ENCODE measurements at places on chromosomes 16 and 17. TPM values are rescaled to one million over a fixed set of nuclear protein-coding genes. Genes with fewer than 3 reads are reported as not detected.

The UBB gene
- total RNA-seq = 2,073 TPM

The CRYM gene
- total RNA-seq = 0.10 TPM

The TEKT5 gene
- not detected for total RNA-seq

GRCh38 chr17:20256144-20256543 is 211.2 kb downstream of the LGALS9B start:
- no peak for DNase-seq

GRCh38 chr16:12628536-12628935 is 175.2 kb downstream of the CPPED1 start:
- no peak for DNase-seq

- no peak for DNase-seq
These were observed 61.7 kb downstream of the WWOX start for GRCh38 chr16:78161023-78161729.

GRCh38 chr16:26231647-26232046 is 539.9 kb downstream of the HS3ST4 start:
- DNase-seq = no peak

- no peak for DNase-seq
These were observed 52.0 kb downstream of the COTL1 start for GRCh38 chr16:84565669-84566495.

DNA sequence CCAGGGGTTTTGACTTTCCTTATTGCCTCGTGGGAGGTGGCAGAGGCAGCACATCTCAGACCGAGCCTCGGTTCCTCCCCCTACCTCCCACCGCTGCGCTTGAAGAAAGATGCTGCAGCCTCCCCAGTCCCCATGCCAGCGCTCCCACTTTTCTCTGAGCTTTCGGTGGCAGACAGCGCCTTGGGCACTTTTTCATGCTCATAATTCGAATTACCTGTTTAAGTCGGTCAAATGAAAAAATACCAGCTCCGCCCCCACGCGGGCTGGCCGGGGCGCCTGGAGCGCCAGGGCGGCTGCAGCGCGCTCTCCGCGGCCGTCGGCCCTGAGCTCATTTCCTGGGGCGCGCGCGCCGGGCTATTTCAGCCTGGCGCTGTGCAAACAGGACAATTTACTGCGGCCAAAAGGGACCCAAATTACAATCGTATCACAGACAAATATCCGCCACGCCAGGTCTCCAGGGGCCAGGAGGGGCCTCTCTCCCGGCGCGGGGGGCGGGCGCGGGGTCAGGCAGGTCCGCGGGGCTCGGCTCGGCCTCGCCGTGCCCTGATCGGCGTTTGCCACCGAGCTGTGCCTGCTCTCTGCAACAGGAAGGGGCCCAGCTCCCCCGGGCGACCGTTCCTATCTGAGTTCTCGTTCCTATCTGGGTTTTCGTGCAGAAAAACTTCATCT is 45.0 kb downstream of the SOST start:
- no peak for DNase-seq

DNA sequence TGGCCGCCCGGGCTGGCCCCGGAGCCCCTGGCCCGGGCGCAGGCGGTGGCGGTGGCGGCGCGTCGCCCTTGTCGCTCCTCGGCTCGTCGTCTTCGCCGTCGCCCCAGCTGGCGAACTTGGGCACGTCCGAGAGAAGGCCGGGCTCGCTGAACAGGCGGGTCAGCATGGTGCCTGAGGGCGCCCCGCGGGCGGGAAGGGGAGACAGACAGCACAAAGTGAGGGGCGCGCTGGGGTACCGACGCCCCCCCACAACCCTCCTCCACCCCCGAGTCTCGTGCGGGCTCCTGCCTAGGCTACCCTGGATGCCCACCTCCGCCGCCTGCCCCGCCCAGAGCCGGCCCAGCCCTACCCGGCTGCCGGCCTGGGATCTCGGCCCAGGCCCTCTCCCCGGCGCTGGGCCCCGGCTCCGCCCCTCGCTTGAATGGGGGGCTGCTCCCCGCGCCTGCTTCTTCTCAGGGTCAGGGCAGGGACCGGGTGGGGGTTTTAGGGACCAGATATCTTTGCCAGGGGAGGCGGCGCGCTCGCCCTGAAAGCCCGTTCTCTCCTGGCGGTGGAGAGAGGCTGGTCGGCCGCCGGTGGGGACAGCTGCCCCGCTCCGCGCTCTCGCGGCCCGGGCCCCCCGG is 1.2 kb downstream of the NEUROD2 start:
- no peak for DNase-seq

DNA sequence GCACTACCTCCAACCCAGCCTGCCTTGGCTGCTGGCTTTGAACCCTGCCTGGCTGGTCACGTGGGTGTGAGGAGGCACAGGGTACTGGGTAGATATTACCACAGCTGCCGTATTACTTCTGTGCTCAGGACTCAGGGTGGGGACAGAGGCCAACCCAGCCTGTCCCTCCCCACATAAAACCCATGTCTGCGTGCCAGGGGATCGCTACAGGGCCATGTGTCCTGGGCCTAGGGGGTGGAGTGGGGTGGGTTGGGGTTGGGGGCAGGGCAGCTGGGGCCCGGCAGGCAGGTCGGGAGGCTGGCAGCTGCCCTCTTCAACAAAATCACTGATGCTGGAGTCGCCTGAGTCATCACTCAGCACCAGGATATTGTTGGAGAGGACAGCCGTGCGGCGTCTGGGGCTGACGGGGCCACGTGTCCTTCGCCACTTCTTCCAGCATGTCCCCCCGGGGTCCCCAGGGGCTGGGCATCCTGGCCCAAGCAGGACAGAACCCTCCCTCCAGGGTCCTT is 39.7 kb upstream of the PVALEF start:
- DNase-seq = peak; percentile 8

GRCh38 chr16:3106205-3106928 is 6.0 kb upstream of the ZNF205 start:
- DNase-seq = peak; percentile 86

GRCh38 chr17:29726715-29727252 is 104.1 kb upstream of the CORO6 start:
- peak; percentile 66 for DNase-seq

GRCh38 chr17:77425791-77426641 is 285.2 kb downstream of the SEC14L1 start:
- peak; percentile 88 for DNase-seq

DNA sequence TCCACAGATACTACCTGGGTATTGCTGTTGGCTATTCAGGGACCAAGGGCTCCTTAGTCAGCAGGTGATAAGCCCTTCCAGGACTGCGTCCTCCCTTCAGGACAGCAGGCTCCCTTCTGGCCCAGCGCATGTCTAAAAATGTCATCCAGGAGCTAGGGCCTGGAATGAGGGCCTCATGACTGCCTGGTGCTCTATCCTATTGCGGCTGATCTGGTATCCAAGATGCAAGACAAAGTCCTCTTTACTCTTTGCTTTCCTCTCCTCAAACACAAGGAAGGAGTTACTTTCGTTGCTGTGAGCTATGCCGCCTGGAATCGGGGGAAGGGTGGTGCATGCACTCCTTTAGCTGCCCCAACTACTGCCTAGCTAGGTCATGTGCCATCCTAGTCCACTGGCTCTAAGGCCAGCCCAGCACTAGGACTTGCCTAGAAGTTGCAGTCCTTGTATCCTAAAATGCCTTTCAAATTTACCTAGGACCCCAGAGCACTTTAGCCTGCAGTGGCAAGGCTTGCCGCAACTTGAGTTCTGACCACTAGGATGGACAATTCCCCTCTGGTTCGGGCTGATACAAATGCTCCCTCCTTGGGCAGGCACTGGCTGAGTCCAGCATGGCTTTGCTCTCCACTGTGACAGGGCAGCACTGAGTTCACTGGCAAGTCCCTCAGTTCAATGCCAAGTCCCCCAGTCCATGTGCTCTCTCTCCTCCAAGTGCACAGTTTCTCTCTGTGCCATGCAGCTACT is 10.1 kb upstream of the TMEM219 start:
- no peak for DNase-seq

- peak; percentile 26 for DNase-seq
These were observed 84.6 kb upstream of the ERCC4 start for GRCh38 chr16:13835387-13835786.

- DNase-seq = peak; percentile 51
These were observed 10.6 kb upstream of the CETP start for GRCh38 chr16:56950881-56951771.
